GM04504 (cell line): ENCODE measurements at places on chromosomes 3 and 15.

DNA sequence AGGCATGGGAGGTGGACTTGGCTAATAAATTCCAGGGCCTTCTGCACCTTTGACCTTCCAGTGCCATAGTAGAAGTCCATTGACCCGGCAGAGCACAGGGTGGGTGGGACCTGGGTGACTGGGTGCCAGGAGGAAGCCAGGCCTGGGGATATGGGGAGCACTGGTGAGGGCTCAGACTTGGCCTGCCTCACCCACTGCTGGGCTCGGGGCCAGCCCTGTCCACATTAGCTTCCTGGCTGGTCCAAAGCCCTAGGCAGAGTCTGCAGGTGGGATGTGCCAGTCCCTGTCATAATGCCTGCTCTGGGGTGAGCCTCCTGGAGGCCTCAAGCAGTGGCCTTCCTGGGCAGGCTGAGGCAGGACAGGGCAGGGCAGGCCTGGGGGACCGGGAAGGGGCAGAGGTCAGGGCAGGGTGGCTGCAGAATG is 38.1 kb upstream of the CHRNB4 start:
- DNase-seq, result no peak

- no peak for DNase-seq
Observed at GRCh38 chr3:180782195-180782984, 103.1 kb upstream of the CCDC39 start.

- no peak for DNase-seq
Observed at GRCh38 chr15:59521443-59521842, 83.5 kb downstream of the FAM81A start.

- no peak for DNase-seq
Observed at GRCh38 chr15:98292442-98293240, 332.1 kb downstream of the ARRDC4 start.

- DNase-seq, result no peak
Observed at GRCh38 chr3:55203006-55203405, 275.1 kb upstream of the LRTM1 start.

- no peak for DNase-seq
Observed at GRCh38 chr15:82298032-82298431, 35.4 kb downstream of the SAXO2 start.

DNA sequence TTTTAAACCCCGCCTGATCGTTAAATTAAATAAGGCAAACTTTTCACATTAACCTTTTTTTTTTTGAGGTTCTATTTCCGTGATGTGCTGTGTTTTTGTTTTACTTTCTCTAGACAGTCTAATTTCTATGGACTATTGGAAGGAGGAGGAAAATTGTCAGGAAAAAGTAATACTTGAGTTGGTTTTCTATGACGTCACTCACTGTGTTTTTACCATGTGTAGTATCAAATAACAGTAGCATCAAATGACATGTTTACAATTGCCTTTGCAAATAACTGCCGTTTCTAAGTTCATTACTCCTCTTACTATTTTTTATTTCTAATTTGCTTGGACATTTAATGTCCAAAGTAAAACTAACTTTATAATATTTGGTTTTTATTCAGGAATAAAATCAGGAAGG is 32.3 kb downstream of the MYO1E start:
- DNase-seq, result no peak

- no peak for DNase-seq
Observed at GRCh38 chr3:179882292-179882691, 154.4 kb downstream of the PEX5L start.

DNA sequence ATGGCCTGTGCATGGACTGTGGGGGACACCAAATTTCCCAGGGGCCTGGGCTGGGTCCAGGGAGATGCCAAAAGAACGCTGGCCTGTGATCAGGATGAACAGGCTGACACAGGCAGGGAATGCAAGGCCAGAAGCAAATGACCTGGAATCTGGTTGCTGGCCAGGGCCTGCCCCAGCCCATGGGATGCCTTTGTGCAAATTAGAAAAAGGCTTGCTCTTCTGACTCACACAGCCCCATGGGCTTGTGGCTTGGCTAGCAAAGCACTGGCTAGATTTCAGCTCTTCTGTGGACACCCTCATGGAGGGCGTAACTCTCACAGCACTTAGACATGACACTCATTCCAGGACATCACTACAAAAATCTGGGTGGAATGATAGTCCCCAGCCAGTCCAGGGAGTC is 356.0 kb downstream of the SHQ1 start:
- peak; percentile 96 for DNase-seq

- DNase-seq, result no peak
Observed at GRCh38 chr3:65883613-65884012, 155.1 kb downstream of the MAGI1 start.

DNA sequence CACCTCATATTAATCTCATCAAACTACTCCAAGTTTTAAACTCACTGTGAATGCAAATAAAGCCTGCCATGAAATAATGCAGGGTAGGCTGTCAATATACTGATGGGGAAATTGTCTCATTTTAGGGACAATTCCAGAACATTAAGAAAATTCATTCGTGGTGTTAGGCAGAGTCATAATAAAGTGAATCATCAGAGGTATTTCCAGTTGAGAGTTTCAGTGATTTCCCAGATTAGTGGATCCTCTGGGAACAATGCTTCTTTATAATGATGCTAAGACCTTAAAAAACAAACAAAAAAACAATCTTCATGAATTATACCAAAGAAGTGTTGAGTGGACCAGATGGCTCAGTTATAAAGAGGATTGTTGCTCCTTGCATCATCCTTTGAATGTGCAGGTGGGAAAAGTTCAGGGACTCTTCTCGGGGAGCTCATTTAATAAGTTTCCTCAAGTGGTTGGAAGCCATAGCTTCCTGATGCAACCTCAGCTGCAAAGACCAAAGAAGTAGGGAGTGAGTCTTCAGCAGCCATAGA is 360.9 kb upstream of the TRIM42 start:
- no peak for DNase-seq

DNA sequence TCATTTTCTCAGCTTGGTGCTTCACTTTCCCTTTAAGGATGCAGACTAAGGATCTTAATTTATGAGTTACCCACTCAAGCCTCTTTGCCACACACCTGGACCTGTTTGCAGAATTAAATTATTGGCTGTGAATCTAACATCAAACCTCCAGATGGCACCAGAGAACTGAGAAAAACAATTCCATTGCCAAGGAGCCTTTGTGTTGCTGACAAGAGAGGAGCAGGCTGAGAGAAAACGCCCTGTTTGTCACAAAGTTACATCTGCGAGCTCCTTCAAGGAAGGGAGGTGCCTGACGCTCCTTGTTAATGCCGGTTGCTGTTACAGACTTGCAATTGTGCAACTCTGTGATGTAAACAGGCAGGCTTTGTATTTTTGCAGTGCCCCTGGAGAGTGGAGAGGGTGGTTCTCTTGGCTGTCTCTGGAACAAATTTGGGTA is 36.3 kb upstream of the TMC3 start:
- peak; percentile 59 for DNase-seq

DNA sequence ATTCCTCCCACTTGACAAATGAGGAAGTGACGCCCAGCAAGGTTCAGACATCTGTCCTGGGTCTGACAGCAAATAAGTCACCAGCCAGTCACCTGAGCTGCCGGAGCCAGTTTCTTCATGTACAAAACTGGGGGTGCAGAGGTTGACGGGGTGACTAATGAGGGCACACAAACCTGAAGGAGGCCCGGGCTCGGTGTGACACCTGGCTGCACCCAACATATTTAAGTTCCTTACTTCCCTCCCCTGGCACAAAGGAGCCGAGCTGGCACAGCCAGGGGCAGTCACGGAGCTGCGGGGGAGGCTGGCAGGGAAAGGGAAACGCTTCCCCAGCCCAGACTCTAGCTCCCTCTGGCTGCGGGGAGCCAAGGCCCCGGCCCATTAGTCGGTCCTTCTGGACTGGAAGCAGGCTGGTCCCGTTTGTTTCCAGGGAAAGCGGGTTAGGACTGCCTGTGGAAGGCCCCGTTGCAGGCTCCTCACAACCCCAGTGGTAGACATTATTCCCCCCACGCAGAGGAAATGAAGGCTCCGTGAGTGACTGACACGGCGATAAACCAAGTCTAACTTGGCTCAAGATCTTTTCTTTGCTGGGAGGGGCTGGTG is 2.3 kb downstream of the FBXL22 start:
- no peak for DNase-seq

- no peak for DNase-seq
Observed at GRCh38 chr15:80380154-80380553, 24.0 kb upstream of the ARNT2 start.

- DNase-seq, result no peak
Observed at GRCh38 chr3:134260987-134261386, 10.3 kb upstream of the RYK start.

GRCh38 chr3:137222736-137223225 is 265.0 kb downstream of the IL20RB start:
- DNase-seq, result no peak

GRCh38 chr15:71044006-71044405 is 71.3 kb upstream of the THSD4 start:
- DNase-seq, result no peak

DNA sequence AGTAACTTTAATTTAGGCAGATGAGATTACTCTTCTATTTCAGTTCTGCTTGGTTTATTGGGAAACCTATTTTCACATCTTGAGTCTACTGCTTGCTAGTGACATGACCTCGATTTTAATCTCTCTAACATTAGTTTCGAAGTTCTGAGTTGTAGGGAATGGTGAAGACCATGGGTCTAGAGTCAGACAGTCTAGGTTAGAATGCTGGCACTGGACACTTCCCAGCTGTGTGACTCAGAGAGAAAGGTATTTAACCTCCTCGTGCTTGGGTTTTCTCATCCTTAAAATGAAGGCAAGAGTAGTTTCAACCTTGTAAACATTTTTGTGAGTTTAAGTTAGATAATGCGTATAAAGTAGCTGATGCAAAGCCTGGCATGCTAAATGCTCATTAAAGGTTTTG is 422.1 kb downstream of the GRM7 start:
- no peak for DNase-seq

DNA sequence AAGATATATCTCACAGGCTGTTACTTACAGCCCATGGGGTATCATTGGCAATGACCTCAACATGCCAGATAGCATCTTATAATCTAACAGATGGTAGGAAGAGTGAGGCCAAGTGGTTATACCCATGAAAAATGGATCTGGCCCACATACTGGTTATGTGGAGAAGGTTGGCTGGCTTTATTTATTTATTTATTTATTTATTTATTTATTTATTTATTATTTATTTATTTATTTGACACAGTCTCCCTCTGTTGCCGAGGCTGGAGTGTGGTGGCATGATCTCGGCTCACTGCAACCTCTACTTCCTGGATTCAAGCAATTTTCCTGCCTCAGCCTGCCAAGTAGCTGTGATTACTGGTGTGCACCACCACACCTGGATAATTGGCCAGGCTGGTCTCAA is 11.6 kb downstream of the FBXO40 start:
- DNase-seq, result no peak

GRCh38 chr15:93241696-93242585 is 152.9 kb upstream of the RGMA start:
- no peak for DNase-seq

- DNase-seq, result no peak
Observed at GRCh38 chr3:188480011-188480410, 326.1 kb downstream of the LPP start.

DNA sequence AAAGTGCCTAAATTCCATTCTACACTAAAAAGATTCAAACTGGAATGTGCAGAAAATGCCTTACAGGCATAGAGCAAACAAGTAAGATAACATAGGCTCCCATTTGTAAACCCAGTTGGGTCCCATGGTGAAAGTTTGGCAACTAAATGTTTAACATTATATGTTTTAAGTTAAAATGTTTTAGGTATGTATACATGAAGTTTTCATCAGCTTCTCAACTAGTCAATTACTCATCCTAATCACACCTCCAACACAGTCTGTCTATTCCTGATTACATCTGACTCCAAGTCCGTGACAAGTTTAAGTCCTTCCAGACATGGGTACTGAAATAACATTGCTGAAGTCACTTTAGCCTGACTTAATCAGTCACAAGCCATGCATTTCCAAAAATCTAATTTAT is 25.0 kb downstream of the MYLK start:
- DNase-seq, result peak; percentile 32

- no peak for DNase-seq
Observed at GRCh38 chr3:11643201-11643603, 513 bp downstream of the VGLL4 start.

GRCh38 chr3:12758025-12758781 is 856 bp downstream of the TMEM40 start:
- peak; percentile 32 for DNase-seq

DNA sequence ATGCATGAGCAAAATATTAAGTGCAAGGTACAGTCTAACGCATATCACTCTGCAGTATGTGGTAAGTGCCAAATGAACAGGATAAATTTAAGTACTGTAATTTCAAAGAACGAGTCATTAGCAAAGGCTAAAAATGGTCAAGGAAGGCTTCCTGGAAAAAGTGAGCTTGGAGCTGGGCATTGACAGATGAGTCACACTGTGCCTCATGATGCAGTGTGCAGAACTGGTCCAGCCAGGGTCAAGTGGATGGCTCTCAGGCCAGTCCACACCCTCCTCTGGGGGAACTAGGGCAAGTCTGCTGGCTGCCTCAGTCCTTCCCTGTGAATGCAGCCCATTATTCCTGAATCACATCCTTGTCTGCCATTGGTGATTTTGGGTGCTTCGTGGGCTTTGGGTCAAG is 76.3 kb downstream of the CACNA1D start:
- no peak for DNase-seq

DNA sequence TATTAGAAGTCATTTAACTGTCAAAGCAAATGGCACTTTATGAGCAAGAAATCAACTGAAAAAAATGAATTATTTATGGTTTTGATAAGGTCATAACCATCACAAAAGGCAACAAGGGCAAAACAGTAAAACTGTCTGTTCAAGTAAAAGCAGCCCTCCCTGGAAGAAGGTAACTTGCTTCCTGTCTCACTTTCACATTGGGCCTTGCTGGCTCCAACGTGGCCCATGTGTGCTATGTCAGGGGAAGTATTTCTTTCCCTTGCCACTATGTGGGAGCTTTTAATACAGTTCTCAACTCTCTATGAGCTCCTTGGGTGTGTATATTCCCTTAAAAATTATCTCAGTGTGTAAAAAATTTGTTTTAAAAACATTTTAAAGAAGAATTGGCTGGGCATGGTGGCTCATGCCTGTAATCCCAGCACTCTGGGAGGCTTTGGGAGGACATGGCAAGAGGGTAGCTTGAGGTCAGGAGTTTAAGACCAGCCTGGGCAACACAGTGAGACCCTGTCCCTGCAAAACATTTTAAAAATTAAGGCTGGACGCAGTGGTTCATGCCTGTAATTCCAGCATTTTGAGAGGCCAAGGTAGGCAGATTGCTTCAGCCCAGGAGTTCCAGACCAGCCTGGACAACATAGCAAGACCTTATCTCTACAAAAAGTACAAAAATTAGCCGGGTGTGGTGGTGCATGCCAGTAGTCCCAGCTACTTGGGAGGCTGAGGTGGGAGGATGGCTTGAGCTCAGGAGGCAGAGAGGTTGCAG is 45.2 kb upstream of the TJP1 start:
- no peak for DNase-seq

- no peak for DNase-seq
Observed at GRCh38 chr15:89197503-89197971, 23.8 kb downstream of the RLBP1 start.

- no peak for DNase-seq
Observed at GRCh38 chr3:112561484-112561733, 353 bp downstream of the ATG3 start.

- DNase-seq, result no peak
Observed at GRCh38 chr15:90823455-90823974, 44.9 kb upstream of the FURIN start.

- DNase-seq, result no peak
Observed at GRCh38 chr3:126314790-126315658, 42.2 kb downstream of the KLF15 start.
